NCI-H1092 treated with DMSO at 0.1 percent for 48 hours (cell line): ENCODE measurements at places on chromosomes 11 and 22.

- DNase-seq = peak; percentile 50
Measured at GRCh38 chr11:123194337-123195187, 486 bp downstream of the CLMP start.

- DNase-seq = no peak
Measured at GRCh38 chr11:87039371-87039770, 1.6 kb downstream of the TMEM135 start.

- no peak for DNase-seq
Measured at GRCh38 chr11:66983275-66983924, 8.3 kb downstream of the C11orf86 start.

DNA sequence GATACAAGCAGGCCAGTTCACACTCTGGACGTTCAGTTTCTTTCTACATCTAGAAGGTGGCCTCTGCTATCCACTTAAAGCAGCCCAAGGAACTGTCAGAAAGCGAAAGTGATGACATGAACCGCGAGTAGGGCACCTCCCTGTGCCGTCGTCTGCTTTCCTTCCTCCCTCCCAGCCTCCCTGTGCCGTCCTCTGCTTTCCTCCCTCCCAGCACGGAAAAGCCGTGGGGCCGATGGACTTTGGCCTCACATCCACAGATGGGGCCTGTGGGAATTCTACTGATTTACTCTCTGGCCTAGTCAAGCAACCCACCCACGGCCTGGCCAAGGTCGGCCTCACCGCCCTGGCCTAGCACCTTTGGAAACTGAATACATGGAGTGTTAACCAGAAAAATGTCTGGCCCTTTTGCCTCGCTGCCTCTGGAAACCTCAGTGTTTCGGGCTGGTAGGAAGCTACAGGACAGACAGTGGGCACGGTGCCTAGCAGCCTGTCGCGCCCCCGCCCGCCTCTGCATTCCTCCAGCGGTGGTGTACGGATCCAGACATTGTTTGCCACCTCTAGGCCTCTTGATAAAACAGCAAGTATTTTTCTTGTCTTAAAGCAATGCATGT is 14.2 kb downstream of the PEX26 start:
- DNase-seq = no peak

GRCh38 chr11:104731890-104732289 is 166.4 kb downstream of the CASP12 start:
- no peak for DNase-seq

DNA sequence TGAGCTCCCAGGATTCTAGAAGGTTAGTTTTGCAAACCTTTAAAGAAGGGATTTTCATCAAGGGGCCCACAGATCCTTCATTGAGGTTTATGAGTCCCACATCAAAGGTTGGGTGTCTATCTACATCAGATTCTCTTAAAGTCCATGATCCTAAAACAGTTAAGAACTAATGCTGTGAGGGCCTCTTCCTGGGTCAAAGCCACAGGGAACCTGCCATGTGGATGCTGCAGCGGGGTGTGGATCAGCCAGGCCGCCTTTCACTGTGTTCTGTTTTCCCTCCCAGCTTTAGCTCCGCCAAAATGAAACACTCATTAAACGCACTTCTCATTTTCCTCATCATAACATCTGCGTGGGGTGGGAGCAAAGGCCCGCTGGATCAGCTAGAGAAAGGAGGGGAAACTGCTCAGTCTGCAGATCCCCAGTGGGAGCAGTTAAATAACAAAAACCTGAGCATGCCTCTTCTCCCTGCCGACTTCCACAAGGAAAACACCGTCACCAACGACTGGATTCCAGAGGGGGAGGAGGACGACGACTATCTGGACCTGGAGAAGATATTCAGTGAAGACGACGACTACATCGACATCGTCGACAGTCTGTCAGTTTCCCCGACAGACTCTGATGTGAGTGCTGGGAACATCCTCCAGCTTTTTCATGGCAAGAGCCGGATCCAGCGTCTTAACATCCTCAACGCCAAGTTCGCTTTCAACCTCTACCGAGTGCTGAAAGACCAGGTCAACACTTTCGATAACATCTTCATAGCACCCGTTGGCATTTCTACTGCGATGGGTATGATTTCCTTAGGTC is 5.3 kb downstream of the SERPIND1 start:
- DNase-seq = no peak

- DNase-seq = no peak
Measured at GRCh38 chr11:75655605-75656004, 13.2 kb downstream of the MAP6 start.

- DNase-seq = no peak
Measured at GRCh38 chr11:12380565-12381325, 3.4 kb downstream of the PARVA start.

- DNase-seq = no peak
Measured at GRCh38 chr11:113420808-113421207, 33.2 kb downstream of the ANKK1 start.
